Stimulated activated CD4-positive, alpha-beta T cell treated with anti-CD3 and anti-CD28 coated beads, TNF-alpha, amount 100 ng/mL, for 4 hours (primary cell): ENCODE measurements at places on chromosomes 13 and 19.

DNA sequence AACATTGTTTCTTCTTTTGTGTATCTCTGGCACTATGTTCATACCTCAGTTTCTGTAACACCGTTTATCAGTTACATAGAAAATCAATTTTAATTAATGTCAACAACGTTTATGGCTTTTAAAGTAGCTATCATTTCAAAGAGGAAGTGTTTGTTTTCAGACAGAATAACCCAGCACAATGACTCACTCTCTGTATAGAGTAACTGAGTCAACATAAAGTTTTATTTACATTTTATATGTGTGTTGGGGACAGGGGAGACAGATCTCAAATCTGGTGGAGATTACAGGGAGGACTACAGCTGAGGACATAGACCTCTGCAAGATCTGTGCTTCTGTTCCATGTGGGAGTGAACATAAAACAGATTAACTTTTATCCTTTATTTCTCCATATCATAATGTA, 2590.1 kb downstream of the PCDH9 start:
- DNase-seq: no peak

DNA sequence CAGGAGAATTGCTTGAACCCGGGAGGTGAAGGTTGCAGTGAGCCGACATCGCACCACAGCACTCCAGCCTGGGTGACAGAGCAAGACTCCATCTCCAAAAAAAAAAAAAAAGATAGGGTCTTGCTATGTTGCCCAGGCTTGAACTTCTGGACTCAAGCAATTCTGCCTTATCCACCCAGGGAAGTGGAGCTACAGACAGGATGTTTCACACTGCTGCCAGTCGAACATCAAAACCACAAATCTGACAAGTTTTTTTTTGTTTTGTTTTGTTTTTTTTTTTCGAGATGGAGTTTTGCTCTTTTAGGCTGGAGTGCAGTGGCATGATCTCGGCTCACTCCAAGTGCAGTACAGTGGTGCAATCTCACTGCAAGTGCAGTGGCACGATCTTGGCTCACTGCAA, 10.8 kb downstream of the XPO4 start:
- no peak for DNase-seq

- DNase-seq: no peak
Observed at GRCh38 chr13:112622375-112622774, 34.4 kb upstream of the TUBGCP3 start.

DNA sequence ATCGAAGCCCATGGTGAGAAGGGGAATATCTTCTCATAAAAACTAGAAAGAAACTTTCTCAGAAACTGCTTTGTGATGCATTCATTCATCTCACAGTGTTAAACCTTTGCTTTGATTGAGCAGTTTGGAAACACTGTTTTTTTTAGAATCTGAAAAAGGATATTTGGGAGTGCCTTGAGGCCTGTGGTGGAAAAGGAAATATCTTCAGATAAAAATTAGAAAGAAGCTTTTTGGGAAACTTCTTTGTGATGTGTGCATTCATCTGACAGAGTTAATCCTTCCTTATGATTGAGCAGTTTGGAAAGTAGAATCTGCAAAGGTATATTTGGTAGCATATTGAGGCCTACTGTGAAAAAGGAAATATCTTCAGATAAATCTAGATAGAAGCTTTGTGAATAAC, 1594.9 kb downstream of the UQCRFS1 start:
- no peak for DNase-seq

GRCh38 chr13:108060111-108060510, 155.2 kb downstream of the LIG4 start:
- no peak for DNase-seq

GRCh38 chr13:48380581-48380980, 32.3 kb downstream of the LPAR6 start:
- DNase-seq: no peak

DNA sequence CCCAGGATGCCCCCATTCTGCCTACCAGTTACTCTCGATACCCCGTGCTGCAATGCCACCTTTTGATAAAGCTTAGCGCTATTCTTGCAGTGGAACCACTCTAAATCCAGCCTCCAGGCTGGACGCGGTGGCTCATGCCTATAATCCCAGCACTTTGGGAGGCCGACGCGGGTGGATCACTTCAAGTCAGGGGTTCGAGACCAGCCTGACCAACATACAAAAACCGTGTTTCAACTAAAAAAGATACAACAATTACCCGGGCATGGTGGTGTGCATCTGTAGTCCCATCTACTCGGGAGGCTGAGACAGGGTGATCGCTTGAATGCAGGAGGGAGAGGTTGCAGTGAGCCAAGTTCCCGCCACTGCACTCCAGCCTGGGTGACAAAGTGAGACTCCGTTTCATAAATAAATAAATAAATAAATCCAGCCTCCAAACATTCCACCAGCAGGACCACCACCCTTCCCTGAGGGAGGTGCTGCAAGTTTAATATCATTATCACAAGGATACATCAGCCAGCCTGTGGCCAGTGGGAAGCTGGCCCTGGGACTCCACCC, 27.7 kb downstream of the CYP2B6 start:
- DNase-seq: no peak

DNA sequence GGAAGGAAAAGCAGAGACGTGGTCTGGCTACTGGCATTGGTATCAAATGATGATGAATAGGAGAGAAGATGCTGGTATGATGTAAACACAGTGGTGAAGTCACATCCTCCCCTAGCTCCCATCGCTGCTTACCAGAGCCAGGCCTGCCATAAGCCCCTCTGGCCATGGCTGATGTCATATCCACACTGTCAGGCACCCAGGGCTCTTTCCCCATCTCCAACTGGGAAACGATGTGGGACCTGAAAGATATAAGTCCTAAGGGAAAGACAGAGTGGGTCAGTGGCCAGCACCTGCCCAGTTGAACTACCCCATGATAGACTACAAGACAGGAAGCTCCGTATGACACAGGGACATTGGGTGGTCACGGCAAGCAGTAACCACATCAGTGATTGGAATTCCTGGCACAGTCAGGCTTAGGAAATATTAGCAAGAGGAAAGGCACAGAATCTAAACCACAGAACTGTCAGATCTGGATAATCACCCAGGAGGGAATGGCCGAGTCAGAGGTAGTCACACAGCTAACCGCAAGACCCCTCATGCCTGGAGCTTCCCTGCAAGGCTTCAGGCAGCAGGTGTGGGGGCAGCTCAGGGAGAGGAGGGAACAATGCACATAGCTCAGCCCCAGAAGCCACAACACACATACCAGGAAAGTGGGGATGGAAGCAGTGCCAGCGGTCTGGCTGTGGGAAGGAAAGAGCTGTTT, 3.8 kb downstream of the ZNF792 start:
- no peak for DNase-seq

- DNase-seq: no peak
Observed at GRCh38 chr13:50053844-50054243, 38.6 kb downstream of the KCNRG start.

DNA sequence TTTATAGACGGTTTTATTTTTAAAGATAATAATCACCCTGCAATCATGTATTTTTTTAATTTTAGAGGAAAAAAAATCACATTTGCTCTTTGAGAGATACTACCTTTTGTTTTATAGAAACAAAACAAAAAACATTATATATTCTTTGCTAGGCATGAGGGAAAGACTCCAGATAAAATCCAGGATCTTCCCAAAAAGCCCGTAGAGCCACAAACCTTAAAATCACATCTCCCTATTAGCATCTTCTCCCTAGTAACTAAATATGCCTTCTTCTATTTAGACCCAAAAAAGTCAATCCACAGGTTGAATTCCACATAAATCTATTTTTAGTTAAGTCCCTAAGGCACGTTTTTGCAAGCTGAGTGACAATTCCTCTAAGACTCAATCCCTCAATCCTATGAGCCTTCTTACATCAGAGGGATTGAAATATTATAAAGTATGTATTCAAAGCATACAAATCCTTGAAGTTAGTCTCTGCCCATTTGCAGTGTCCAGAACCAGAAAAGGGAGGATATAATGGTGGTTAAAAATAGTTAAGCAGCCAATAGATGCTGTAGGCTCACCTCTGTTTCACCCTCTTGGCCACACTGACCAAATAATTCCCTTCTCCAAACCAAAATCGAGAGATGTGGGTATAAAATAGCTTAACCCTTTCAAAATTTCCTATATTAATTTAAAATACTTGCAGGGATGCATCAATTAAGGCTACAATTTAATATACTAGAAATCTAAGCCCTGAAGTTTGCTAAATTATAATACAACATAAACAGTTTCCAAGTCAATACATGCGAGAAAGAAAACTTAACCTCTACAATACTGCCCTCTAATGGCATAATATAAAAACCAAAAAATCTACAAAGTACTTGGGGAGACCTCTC, 64.0 kb downstream of the SERP2 start:
- DNase-seq: no peak

DNA sequence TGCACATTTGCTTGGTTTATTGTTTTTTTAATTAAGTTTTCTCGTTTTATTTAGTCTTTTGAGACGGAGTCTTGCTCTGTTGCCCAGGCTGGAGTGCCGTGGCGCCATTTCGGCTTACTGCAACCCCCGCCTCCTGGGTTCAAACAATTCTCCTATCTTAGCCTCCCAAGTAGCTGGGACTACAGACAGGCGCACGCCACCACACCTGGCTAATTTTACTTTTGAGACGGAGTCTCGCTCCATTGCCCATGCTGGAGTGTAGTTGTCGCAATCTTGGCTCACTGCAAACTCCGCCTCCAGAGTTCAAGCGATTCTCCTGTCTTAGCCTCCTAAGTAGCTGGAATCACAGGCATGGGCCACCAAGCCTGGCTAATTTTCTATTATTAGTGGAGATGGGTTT, 1.3 kb downstream of the RPS9 start:
- DNase-seq: no peak

GRCh38 chr13:113660066-113660465, 2.1 kb upstream of the ATP4B start:
- no peak for DNase-seq

DNA sequence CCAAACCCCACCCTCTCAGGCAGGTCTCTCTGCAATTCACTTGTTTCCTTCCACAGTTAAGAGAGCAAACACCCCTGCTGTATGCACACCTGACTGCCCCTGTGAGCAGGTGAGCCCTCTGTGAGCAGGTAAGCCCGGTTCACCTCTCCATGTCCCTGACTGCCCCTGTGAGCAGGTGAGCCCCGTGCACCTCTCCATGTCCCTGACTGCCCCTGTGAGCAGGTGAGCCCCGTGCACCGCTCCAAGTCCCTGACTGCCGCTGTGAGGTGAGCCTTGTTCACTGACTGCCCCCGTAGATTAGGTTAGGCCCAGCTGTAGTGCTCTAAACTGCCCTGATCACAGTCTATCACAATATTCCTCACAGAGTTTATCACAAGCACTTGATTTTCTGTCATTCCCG, 29.2 kb downstream of the TMTC4 start:
- DNase-seq: no peak

DNA sequence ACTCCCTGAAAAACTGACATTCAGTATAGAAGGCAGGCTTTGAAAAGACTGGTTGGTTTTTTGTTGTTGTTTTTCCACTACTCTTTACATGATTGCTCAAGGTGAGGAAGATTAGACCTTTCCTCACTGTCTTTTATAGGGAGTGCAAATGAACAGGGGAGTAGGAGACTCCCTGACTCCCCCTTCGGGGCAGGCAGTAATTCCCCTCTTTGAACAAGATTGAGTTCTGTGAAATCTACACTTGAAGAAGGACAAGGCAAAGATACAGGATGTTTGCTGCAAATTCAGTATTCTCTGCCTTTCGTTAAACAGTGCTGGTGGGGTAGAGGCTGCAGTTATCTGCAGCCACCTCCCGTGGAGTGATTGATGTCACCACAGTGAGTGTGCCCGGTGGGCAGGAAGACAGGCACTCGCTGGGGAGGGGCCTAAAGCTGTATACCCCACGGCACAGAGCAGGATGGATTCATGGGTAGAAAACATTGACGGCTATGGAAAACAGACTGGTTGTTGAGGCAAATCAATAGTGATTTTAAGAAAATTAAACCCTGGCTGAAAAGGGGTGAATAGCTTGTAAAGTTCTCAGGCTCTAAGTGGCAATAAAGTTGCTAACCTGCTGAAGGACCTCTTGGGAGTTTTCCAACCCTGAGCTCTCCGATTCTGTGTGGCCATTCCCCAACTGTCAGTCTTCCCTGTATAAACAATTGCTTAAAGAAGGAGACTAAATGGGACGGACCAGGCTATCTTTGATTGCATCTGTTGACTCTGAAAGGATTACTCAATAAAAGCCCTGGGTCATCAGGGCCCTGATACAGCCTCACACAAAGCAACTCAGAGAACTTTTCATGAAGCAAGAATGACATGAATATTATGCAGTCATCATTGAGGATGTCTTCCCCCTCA, 308.3 kb downstream of the TBC1D4 start:
- DNase-seq: no peak

GRCh38 chr19:29315556-29316190, 102.7 kb upstream of the UQCRFS1 start:
- DNase-seq: no peak

DNA sequence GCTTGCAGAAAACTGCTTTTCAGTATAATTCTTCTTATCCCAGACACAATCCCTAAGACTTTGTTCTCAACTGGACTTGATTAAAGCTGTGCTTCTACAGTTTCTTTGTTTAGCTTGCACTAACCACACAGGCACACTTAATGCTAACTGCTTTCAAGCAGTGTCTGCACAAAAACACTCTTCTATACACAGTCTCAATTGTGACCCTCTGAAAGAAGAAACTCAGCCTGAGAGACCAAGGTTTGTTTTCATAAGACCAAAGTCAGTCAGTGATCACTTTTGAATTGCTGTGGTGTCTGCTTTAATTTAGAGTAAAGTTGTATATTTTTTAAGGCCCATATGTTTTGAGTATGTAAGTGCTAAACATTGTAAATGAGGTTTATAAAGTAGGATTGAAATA, 431.2 kb downstream of the KCTD12 start:
- DNase-seq: no peak

DNA sequence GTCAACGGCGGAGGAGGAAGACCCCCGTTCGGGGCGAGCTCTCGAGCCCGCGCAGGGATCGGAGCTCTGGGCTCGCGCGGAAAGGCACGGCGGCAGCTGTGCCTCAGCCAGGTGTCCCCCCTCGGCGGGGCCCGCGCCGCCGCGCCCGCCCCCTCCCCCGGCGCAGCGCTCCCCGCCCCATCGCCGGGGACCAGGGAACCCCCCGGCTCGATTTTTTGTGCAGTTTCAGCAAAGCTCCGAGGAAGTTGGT, 110.0 kb downstream of the KCNRG start:
- no peak for DNase-seq

DNA sequence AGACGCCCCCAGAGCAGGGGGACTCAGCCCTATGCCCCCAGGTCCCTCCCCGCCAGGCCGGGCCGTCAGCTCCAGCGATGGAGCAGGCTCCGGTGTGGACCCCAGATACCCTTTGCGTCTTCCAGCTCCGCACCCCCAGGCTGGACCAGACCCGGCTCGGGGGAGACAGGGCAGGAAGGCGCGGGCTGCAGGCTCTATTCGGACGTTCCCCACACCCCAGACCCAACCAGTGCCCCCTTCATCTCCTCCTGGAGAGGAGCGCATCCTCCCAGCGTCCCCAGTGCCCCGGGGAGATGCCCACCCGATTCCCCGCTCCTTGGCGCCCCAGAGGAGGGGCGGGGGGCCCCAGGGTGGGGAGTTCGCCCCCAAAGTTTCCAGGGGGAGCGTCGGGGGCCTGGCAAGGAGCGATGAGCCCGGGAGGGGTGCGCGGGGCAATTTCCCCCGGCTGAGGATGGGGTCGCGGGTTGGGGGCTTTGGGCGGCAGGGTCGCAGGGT, 389 bp downstream of the LINGO3 start:
- DNase-seq: no peak
